NCI-H2081 treated with DMSO at 0.1 percent for 48 hours (cell line): ENCODE measurements at places on chromosomes 4 and X.

GRCh38 chr4:19025031-19025430 is 1003.5 kb upstream of the LCORL start:
- no peak for DNase-seq

DNA sequence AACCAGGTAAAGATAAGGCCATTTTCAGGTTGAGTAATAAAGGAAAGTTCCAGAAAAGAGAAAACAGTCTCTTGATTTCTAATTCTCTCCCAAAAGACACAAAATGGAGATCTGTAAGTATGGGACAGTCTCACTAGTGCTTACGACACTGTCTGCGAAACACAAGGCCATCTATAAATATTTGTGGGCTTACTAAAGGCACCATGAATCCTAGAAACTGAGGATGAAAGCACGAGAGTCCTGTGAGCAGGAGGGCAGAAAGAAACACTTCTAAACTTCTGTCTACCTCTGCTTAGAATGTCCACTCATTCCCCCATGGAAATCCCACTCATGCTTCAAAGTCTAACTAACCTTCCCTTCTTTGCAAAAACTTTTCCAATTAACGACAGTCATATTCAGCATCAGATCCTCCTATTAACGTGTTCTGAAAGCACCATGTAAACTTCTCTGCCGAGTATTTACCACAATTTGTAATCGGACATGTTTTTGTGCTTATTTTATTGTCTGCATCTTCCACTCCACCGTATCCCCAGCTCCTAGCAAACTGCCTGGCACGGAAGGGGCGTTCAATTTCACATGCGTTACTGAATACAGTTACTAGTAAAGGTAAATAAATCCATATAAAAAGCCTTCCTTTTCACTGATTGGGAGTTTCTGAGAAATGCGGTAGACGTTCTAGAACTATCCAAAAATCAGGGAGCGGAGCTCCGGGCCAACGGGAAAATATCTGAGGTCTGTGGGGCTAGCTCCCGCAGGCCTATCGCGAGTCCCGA is 665 bp downstream of the PSMD10 start:
- no peak for DNase-seq

- DNase-seq = no peak
These were observed 55.9 kb downstream of the EIF4E start for GRCh38 chr4:98873059-98873458.

DNA sequence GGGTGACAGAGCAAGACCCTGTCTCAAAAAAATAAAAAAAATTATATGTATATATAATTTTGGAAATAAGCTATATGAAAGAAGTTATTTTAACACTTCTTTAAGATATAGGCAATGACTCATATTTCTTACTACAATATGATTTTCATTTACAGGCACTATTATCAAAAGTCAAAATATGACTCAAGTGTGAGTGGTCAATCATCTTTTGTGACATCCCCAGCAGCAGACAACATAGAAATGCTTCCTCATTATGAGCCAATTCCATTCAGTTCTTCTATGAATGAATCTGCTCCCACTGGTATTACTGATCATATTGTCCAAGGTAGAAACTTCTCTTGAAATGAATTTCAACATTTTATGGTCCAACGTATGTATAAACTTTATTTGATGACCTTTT is 20.8 kb downstream of the OCIAD1 start:
- no peak for DNase-seq

- no peak for DNase-seq
These were observed at the start of gene MTNR1A for GRCh38 chr4:186554914-186555827. MTNR1A (minus strand) TSS chr4:186555567; CDS start chr4:186555365, 202 bp downstream.

DNA sequence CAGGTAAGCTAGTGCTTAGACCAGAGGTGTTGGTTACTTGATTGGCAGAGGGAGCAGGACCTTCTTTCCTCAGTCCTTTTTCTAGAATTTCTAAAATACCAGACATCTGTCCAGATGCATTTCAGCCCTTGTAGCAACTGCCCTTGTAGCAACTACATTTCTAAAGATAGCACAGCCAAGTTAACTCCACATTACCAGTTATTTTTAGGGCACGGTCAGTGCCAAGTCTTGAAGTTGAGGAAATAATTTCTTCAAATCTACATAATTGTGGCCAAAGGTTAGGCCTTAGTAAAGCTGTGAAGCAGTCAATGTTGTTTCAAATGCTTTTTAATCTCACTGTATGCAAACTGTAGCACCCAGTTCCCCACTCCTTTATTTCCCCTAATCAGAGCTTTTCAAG is 62.9 kb downstream of the MID1IP1 start:
- DNase-seq = no peak

DNA sequence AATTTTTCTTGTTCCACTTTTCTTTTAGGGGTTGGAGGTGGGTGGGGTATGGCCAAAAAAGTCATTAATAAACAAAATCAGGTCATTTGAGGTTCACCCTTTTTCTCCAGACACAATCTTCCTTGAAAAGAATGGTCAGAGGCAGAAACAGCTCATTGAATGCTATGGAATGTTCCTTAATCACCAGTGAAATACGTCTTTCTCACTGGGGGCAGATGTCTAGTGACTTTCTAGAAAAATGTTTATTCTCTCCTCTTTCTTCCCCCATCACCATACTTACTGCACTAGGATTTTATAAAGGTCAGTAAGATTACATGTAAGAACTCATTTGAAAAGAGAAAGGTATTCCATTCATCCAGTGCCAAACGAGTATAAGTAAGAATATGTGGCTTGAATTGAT is 44.5 kb downstream of the MGST2 start:
- DNase-seq = no peak

DNA sequence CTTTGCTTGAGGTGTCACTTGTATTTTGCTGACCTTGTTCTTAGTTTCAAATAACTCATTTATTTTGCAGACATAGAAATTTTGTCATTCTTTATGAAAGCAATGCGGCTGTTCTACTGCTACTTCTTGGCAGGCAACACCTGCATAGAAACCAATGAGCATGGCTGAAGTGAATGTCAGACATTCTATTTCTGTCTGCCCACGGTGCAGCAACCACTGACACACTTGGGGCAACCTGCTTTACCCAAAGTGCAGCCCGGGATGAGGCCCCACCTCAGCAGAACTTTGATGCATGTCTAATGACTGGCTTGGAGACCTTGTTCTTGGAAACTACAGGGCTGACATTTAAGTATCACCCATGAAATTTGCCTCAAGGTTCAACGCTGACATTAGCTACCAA is 93.6 kb downstream of the RBM47 start:
- DNase-seq = no peak
